ENCODE measurements at places on chromosomes 13 and 19.

DNA sequence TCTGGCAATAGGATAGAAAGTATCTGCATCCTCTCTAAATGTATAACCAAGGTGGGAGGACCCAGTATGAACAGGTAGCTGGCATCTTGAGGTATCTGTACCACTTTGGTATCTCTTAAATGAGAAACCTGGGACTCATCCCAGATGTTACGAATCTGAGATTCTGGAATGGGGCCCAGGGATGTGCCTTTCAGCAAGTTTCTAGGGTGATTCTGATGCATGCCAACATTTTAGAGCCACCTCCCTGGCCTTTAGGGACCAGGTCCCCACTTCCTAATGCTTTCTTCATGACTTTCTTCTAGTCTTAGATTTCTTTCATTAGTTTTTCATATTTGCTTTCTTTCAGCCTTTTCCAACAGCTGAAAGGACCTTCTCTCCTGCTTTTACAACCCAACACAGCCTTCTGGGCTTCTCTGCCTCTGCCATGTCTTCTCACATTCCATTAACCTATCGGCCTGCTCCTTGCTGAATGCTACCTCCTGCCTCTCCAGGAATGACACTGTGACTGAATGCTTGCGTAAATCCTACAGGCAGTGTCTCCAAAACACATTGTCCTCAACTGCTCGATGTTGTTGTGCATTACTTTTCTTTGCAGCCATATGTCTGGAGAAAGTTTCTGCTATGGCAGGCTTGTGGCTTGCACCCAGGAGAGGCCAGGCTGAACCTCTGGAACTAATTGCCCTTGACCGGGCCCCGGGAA is 284.0 kb downstream of the DNAJC15 start:
- DNase-seq = no peak

DNA sequence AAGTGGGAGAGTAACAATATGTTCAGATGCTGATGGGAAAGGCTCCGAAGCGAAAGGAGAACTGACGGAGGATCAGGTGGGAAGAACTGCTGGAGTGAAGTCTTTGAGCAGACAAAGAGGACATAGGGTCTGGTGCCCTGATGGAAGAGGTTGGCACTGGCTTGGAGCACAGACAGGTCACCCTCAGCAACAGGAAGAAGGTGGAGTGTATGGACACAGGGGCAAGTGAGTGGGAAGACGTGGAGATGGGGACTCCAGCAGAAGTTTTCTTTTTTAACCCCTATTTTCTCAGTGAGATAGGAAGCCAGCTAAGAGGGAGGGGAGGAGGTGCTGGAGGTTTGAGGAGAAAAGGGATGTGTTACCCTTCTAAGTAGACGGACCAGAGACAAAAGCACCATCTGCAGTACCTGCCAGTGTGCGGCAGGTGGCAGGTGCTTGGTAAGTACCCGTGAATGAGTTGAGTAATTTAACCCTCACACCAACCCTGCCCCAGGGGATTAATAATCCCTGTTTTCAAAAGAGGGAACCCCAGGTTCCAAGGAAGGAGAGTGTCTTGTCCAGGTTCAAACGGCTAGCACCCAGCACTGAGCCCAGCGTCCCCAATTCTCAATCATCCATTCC is 11.2 kb downstream of the HAS1 start:
- DNase-seq = no peak

GRCh38 chr13:42041011-42041683 is 7.3 kb upstream of the DGKH start:
- DNase-seq = no peak

- no peak for DNase-seq
These were observed 10.2 kb downstream of the VSIG10L start for GRCh38 chr19:51331716-51332115.

- DNase-seq = no peak
These were observed 785.0 kb upstream of the MIR17HG start for GRCh38 chr13:90562443-90562842.

DNA sequence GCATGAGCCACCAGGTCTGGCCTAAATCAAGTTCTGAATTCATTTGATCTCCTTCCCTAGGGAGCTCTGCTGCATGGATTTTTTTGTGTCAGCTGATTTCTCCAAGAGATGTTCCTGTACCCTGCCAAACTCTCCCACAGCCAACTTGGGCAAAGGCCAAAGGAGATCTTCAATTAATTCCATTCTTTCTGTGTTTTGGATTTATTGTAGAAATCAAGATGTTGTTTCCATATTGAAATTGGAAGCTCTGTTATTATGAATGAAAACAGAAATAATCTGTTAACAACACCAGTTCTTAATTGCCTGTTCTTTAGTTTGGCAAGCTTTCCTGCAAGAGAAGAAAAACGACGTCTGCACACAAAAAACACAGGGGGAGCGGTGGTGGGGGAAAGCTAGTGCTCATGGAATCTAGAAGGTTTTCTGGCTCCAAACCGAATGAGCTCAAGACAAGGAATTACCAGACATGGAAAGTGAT is 86.5 kb upstream of the ABCC4 start:
- DNase-seq = no peak

GRCh38 chr13:48954081-48954480 is 21.6 kb upstream of the FNDC3A start:
- no peak for DNase-seq

All from T-helper 22 cell (primary cell).